ENCODE measurements at places on chromosomes 2 and 18.

GRCh38 chr2:112108178-112108832, 29.9 kb upstream of the FBLN7 start:
- no peak for DNase-seq

GRCh38 chr2:191308026-191308425, 62.8 kb downstream of the MYO1B start:
- DNase-seq, result no peak

DNA sequence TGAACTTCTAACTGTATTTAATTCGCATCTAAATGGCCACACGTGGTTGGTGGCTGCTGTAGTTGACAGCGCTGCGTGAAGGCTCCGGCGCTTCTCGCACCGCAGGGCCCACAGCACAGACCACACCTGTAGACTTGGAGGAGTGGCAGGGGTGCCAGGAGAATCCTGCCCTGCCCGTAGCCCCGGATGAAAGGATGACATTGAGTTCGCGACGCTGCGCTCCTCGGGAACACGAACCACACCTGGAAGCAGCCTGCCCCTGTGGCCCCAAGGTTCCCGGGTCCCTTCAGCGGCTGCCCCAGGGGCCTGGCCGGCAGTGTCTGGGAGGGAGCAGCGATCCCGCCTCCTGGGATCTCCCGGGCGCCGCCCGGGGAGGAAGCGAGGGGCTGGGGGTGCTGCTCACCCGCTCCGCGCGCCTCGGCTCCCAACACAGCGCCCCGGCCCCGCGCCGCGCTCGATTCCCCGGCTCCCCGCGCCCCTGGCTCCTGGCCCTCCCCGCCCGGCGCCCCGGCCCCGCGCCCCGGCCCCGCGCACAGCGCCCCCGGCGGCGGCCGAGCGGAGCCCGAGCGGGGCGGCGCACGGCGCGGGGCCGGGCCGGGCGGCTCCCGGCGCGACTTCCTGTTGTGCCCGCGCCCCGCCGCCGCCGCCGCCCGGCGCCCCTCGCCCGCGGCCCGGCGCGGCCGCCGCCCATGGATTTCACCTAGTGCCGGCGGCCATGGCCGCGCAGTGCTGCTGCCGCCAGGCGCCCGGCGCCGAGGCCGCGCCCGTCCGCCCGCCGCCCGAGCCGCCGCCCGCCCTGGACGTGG, at the start of gene RNPEPL1:
Gene RNPEPL1 (plus strand): TSS at position 613 of the 806 bp plus-strand sequence. CDS start 103 bp downstream, at position 716.
- peak; percentile 55 for DNase-seq

- no peak for DNase-seq
These were observed 174.9 kb downstream of the NR4A2 start for GRCh38 chr2:156157670-156158069.

All from ELR (cell line).